ENCODE measurements at places on chromosomes 16 and 17.

- no peak for DNase-seq
Measured at GRCh38 chr17:56656701-56657327, 63.3 kb downstream of the NOG start.

GRCh38 chr16:27671410-27671809 is 121.5 kb downstream of the KATNIP start:
- DNase-seq = no peak

DNA sequence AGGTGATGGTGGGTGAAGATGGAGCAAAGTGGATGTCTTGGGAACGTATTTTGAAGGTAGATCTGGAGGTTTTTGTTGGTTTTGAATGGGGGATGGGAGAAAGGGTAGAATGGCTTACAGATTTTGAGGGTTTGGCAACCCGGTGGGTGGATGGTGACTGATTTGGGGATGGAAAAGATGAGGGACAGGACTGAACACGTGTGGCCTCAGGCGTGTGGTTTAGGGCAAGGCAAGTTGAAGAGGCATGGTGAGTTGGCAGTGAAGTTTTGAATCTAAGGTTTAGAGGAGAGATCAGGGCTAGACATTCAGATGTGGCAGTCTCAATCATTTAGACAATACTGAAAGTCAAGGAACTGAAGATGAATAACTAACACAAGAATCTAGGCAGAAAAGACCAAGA is 5.0 kb upstream of the DCTPP1 start:
- no peak for DNase-seq

DNA sequence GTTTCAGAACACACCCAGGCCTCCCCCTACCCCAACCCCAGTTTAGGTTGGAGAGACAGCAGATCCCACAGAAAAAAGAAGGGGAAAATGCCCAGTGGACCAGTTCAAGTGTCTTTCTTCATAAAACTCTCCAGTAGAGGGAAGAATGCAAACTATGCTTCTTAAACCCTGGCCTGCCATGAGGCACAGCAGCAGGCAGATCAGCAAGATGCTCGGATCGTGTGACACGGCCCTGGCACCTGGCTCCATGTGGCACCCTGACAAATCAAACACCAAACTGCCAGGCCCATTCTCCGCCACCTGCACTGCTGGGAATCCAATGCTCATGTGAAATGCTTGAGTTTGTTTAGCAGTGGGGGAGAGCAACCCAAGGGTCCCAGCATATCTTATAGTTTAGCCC is 166.8 kb downstream of the SOX9 start:
- no peak for DNase-seq

DNA sequence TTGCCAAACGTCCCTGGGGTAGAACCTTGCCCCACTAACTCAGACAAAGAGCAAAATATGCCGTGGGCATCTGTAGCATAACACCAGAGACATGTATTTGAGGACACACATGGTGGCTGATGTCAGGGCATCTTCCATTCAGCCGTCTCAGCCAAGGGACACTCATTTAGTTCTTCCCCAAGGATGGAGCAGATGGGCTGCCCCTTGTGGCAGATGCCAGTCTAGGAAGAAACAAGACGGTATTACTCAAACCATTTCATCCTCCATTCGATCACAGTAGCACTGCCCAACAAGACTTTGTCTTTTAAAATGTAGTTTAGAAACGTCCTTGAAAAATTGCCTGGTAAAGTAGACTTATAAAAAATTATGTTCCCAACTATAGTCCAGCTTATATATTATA is 937.6 kb upstream of the EEF2KMT start:
- DNase-seq = no peak

DNA sequence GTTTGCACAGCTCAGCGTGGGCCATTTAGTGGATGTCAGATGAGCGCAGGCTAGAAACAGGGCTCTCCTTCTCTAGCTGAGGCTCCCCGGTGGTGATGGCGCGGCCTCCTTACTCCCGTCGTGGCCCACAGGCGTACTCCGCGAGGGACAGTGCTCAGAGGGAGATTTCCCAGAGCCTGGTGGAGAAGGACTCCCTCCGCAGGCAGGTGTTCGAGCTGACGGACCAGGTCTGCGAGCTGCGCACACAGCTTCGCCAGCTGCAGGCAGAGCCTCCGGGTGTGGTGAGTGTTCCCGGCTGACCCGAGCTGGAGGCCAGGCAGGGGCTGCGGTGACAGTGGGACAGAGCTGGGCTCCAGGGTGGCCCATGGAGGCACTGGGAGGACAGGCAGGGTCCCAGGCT is 21.4 kb downstream of the CARD14 start:
- DNase-seq = no peak

DNA sequence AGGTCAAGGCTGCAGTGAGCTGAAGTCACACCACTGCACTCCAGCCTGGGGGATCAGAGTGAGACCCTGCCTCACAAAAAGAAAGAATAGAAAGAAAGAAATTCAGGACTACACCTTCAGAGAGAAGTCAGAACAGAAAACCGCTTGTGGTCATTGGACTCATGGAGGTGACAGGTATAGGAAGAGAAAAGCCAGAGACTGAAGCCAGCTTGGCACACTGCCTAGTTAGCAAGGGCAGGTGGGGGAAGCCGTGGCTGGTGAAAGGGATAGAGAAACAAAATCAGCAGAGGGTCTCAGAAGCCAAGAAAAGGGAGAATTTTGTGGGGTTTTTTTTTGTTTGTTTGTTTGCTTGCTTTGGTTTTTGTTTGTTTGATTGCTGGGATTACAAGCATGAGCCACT is 32.9 kb upstream of the SKAP1 start:
- DNase-seq = no peak

DNA sequence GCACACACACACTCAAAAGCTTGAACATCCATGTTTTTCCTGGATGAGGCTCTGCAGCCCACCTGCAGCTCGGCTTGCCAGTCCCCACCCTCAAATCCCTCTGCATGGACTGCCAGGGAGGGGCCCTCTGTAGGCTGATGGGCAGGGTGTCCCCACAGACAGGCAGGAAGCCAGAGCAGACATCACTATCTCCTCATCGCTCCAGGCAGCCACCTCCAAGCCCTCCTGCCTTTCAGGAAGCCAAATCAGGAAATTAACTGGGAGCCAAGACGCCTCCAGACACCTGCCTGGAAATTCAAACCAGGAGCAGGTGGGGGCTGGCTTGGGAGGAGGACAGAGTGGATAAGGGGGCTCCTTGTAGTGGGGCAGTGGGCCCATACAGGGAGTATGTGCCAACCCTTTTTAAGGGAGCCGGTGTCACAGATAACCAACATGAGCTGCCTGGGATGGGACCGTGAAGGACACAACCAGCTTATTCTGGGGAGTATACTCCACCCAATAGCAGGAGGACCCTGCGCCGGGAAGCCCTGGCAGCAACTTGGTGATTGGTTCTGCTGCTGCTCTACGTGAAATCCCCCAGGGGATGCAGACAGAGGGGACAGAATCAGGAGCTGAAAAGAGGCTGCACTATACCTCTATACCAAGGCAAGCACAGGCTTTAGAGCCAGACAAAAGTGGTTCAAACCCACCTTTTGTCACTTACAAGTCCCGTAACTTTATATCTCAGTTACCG is 139.1 kb downstream of the CCT6B start:
- no peak for DNase-seq

DNA sequence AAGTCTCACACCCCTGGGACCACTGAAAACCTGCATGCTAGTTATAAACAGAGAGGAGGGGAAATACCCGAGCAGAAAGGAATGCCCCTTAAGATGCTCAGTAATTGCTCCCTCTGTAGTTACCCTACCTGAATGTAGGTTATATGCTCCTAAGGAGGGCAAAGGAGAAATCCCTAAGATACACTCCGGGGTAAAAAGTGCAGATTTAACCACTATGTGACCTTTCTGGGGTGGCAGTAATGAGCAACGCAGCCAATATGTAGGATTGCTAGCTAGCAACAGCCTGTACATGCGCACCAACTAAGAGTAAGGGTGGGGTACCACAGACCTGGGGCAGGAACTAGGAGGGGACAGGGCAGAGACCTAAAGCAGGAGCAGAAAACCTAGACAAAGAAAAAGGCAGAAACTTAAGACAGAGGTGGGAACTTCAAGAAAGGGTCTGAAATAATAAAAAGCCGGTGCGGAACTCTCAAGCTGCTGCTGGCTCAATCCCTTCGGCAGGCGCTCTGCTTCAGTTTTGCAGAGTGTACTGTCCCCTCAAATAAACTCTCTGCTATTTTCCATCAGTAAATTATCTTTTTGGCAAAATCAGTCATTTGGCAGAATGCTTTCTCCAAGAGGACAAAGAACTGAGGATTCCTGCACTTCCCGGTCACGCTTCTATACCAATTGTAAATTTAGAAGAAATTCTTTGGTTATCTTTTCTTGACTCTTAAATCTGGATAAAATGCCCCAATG is 823.8 kb downstream of the CDH11 start:
- no peak for DNase-seq

- peak; percentile 88 for DNase-seq
Measured at GRCh38 chr17:68378268-68379176, 78.8 kb downstream of the WIPI1 start.

- no peak for DNase-seq
Measured at GRCh38 chr16:7628981-7629380, 296.3 kb downstream of the RBFOX1 start.

DNA sequence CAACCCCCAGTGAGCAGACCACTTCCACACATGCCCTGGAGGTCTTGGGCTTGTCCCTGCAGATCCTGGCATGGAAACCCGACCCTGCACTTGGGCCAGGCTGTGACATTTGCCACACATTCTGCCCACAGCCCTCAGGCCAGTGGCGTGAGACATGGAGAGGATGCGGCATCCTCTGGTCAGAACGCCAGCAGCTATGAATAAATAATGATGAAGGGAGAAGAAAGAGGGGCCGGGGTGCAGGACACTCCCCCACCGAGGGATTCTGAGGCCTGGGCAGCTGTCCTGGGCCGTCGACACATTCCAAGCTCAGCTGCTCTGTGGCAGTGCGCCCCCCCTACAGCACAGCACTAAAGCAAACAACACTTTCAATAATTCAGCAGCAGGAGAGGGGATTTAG is 148.8 kb downstream of the ENGASE start:
- DNase-seq = no peak

DNA sequence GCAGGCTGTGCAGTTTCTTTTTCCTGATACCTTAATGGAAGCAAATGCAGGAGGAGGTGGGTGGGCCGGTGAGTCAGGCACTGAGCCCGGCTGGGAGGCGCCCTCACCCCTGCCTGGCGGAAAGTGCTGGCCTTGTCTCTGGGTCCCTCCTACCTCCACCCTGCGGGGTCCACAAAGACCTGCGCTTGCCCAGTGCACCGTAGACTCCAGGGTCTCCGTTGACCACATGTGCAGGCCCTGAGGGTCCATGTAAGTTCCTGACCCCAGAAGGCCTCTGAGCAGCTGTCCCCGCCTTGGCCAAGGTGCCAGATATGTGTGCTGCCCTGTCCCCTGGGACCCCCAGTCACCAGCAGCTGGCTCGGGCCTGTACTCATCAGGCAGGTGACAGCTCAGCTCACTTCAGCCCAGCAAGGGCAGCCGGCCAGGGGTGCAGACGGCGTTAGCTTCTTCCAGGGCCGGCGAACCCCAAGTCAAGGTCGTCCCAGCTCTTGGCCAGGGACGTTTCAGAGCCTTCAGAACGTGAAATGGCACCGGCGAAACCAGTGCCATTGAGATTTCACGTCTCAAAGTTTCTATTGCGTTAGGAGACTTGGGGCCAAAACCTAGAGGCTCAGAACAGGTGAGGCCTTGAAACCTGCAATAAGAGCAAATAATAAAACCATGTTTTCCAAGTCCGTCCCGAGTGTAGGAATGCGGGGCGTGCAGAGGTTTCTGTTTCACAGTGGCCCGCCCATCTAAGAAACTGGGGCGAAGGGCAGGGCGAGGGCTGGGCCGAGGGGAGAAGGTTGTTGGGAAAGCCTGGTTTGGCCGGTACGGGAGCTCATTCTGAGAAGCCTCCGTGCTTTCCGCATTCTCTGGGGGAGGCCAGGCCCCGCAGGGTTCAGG is 12.1 kb downstream of the METRNL start:
- no peak for DNase-seq

DNA sequence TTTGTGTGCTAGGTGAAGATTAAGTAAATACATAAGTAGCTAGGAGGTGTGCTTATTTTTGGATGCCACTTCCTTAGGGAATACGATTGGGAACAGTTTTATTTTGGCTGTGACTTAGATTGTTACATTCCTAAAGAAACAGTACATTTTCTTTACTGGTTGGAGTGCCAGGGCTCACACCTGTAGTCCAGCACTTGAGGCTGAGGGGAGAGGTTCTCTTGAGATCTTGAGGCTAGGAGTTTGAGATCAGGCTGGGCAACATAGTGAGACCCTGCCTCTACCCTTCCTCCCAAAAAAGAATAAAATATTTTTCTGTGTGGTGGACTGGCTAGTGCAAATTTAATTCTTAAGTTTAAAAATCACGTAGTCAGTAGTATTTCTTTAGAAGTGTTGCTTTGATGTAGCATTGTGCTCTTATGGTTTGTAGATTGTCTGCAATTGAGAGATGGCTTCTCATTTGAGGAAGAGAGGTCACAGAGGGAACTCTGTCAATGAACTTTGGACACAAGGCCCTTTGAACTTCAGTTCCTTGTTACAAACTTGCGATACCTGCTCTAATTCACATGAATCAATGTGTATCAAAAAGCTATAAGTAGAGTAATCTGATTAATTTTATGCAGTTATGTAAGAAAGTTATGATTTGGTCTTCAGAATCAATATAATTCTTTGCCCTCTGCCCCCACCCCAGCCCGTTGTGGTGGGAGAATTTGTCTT is 7.1 kb downstream of the HAPSTR1 start:
- no peak for DNase-seq

GRCh38 chr17:30230596-30231125 is 4.8 kb downstream of the SLC6A4 start:
- DNase-seq = no peak

GRCh38 chr17:59627274-59627673 is 7.6 kb downstream of the CLTC start:
- no peak for DNase-seq

DNA sequence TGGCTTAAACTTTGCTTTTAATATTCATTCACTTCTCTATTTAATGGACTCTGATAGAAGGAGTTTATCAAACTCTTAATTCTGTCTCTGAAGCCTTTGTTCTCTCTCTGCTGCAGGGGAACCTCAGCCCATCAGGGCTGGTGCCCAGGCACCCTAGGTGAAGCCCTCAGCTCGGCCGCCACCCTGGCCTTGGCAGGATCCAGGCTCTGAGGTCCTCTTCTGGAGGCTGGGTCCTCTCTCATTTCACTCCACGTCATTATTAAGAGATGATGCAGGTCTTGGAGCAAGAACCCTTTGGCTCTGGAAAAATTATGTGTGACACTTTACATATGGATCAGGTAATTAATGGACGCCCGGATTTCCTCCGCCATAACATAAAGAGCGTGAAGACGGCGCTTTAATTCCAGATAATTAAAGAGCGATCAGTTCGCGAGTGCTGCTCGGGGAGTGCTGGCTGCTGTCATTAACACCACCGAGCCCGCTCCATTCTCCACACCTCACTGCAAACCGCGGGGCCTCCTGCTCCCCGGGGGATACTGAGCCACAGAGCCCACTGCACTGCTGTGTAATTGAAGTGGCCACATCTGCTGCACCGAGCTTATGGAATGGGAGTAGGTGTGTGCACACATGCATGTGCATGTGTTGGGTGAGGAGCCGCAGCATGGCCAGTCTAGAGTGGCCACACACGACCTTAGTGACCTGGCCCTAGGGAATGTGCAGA is 259.4 kb upstream of the TNRC6C start:
- no peak for DNase-seq

GRCh38 chr16:11596572-11597226 is 10.0 kb upstream of the LITAF start:
- no peak for DNase-seq
